ENCODE measurements at places on chromosomes 12 and 14. TPM values are rescaled to one million over a fixed set of nuclear protein-coding genes. Genes with fewer than 3 reads are reported as not detected.

Gene HOXC10
- total RNA-seq: 19.8 TPM

DNA sequence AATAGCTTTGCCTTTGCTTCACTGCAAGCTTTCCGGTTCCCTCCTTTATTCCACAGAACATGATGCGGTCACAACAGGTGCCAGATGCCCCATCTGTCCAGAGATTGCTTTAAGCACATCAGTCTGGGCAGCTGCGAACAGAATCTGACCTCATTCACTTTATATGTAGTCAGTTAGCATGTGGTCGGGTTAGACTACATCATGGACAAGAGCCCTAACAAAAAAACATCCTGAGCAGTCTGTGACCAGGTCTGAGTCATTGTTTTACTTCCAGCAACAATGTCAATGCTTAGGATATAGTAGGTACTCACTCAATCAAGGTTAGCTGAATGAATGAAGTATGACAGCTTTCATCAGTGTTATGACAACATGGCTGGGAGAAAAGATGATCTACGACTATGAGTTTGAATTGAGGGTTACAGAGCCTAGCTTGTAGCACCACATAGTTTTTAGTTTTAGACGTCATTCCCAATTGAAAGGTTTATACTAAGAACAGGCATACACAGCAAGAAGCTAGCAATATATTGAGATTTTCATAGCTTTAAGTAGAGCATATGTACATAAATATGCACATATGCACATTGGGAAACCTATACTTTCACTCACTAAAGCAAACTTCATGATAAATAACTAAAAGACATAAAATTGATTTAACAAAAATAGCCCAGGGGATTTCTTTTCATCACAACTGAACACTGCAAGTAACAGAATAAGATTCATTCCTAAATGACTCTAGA is 64.2 kb upstream of the TMCC3 start:
- peak; percentile 70 for DNase-seq

DNA sequence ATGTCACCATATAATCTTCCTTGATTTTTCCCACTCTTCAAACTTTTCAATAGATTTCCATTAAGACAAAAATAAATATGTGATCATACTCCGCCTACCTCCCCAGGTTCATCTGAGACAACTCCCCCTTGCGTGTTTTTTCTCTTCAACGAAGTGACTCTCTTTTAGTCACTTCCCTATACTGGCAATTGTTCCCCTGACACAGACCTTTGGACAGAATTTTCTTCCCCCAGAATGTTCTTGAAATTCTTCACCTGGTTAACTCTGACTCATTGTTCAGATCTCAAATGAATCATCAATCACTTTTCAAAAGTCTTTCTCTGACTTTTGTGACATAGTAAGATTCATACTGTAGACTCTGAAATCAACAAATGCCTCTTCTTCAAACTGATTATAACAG is 727.3 kb upstream of the LMO3 start:
- DNase-seq: no peak

- no peak for DNase-seq
These were observed 20.6 kb upstream of the PCNX1 start for GRCh38 chr14:70886421-70887206.

GRCh38 chr12:106889950-106890626 is 65.6 kb upstream of the TMEM263 start:
- no peak for DNase-seq

GRCh38 chr14:94385553-94386057 is 2.8 kb downstream of the SERPINA1 start:
- no peak for DNase-seq

- DNase-seq: no peak
These were observed 391.4 kb downstream of the C12orf75 start for GRCh38 chr12:105721891-105722290.

DNA sequence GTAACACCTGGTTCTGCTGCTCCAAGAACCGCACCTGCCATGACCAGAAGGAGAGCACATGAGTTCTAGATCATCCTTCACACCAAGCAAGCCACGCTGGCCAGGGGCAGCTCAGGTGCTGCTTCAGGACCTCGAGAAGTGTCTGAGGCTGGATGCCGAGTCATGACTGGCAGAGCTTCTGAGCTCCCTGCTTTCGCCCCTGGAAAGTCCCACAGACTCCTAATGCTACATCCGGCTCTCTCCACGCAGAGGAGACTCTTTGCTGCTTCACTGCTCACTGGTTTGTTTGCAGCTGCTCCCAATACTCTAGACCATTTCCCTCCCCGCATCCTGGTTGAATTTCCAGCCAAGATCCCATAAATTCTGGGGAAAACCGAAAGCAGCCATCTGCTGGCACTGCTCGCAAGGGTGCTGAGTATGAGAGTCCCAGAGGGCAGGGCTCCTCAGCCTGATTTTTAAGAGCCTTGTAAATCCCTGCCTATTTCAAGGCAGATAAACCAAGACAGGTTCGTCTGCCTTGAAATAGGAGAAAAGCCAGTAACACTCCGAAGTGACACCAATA is 1.4 kb downstream of the KRT2 start:
- DNase-seq: peak; percentile 51

Gene DLST
- total RNA-seq: 52.6 TPM

Gene SLC6A15
- 0.30 TPM for total RNA-seq

GRCh38 chr12:69163681-69164362 is 75.5 kb upstream of the CPSF6 start:
- DNase-seq: no peak

Gene ZDHHC22
- not detected for total RNA-seq

DNA sequence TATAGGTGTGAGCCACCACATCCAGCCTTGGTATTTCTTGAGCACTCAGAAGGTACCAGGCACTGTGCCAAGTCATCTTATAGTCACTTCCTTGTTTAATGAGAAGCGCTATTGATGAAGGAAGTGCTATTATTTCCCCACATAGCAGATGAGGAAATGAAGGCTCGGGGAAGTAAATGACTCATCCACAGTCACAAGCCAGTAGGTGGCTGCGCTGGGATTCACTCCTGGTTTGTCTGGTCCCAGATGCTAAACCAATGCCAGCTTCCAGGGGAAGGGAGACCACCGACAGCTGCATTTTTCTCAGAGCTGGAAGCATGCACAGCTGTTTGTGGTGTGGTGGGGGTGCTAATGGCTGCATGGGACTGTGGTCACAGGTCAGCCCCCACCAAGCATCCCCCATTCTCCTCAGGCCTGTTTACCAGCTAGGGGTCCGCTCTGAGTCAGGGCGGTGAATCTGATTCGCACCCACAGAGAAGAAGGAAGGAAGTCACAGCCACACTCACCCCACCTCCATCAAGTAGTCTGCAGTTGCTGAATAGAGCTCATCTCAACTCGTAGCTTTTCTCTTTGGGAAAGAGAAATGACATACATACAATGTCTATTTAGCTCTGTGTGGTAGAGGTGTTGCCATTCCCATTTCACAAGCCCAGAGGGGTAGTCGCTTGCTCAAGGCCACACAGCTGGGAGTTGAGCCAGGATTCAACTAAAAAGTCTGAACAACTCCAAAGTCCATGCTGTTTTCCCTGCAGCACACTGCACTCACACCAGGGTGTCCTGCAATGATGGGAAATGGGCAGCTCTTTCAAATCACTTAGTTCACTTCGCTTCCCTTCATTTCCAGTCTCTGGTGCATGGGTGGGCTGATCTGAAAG is 6.3 kb upstream of the LTBP2 start:
- DNase-seq: peak; percentile 31

Gene PLEKHG7
- not detected for total RNA-seq

Gene MYH6
- total RNA-seq: not detected

DNA sequence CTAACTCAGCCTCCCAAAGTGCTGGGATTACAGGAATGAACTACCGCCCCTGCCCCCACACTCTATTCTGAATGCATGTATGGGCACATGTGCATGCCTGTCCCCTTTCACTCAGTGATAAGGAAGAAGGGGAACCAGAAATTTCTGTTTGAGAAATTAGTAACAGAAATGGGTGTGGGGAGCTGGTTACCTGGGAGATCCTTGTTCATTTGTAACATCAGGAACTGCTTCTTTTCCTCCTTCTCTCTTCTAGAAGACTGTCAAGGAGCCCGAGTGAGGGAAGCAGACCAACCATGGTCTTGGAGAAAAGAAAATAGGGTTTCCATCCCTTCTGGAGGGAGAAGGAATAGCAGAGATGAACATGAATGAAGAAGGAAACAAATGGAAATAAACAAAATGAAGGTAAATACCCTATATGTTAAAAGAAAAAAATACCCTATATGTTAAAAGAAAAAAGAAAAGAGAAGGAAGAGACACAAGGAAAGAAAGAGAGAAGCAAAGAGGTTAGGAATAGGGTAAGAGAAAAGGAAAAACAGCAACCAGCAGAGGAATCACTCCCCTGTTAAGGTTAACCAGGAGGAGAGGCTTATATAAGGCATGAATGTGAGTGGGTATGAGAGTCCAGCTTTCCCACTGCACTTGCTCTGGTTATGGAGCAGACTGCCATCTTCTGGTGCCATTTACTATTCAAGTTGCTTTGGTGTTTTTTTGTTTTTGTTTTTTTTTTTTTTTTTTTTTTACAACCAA is 3.3 kb downstream of the PPP1R3E start:
- no peak for DNase-seq

- DNase-seq: no peak
These were observed 380 bp downstream of the ANKRD13A start for GRCh38 chr12:109999649-109999971.

DNA sequence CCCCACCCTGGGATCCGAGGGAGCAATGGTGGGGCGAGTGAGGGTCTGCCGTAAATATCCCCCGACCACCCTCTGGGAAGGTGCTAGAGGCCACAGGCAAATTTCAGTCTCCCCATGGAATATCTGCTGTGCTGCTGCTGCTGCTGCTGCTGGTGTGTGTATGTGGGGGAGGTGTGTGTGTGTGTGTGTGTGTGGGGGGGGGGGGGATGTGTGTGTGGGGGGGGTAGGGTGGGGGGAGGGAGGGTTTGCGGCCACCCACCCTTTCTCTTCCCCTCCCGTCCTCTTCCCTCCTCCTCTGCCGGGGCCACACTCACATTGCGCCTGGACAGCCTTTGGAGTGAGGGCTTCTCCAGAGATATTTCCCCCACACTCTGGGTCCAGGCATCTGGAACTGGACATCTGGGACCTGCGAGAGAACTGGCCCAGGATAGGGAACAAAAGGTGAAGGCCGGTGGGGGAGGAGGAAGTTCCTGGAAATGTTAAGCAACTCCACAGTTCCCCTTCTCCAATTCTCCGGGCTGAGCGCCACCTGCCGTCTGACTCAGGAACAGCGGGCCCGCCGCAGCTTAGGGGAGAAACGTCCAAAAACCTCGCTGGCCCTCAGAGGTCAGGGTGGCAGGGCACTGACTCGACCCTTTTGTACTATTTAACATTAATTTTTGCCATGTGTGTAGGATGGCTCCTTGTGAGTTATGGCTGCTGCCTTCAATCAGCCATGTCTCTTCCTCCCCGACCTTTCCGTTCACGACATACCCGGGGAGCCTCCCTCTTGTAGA is at the start of gene C1RL:
Gene C1RL, minus strand, starts transcription at position 419 of the 776 bp plus-strand sequence. Its CDS starts 34 bp downstream, at position 385.
- DNase-seq: peak; percentile 74

DNA sequence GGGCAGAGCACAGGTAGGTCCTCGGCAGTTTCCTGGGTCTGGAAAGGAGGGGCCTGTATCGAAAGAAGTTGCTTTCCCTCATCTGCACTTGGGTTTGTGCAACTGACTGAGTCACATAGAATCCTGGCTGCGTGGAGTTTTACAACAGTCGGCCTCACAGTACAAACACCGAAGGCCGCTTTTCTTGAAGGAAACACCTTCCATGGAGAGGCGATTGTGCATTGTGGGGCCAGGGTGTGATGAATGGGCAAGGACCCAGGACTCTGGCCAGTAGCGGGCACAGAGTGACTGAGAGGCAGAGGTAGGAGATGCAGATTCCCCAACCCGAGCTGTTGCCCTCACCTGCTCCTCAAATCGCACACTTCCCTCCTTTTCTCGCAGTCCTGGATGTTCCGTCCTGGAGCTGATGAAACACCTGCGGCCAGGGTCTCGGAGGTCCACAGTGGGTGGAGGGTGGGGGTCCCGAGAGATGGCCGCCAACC is 7.7 kb downstream of the CCND2 start:
- no peak for DNase-seq
